ENCODE measurements at places on chromosomes 1 and 21. TPM values are rescaled to one million over a fixed set of nuclear protein-coding genes. Genes with fewer than 3 reads are reported as not detected.
A peak's percentile ranks its signal among the peaks of the same experiment; 100 is the strongest.

WNT3A gene
- not detected for polyA plus RNA-seq

DNA sequence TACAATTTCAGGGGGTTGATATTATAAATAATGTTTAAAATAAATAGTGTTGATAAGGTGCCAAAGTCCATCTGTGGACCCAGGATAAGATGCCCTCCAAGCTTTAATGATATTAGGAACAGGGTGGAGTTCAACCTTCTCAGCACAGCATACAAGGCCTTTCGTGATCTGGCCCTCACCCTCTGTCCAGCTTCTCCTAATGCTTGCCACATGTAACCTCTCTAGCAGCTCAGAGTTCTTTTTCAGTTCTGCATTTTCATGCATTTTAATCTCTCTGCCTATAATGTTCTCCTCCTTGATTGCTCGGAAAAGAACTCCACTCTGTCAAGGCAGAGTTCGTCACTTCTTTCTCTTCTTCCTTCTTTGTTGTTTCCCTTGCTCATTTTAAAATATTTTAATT is 21.4 kb upstream of the SMAP2 start:
- H3K4me3 ChIP-seq: no peak overlapping the region
- H3K27me3 ChIP-seq: no peaks in the 10 kb centered on the region
- H3K36me3 ChIP-seq: no peaks in the 10 kb centered on the region
- DNase-seq: no peak

RHEX gene
- polyA plus RNA-seq: not detected

DNA sequence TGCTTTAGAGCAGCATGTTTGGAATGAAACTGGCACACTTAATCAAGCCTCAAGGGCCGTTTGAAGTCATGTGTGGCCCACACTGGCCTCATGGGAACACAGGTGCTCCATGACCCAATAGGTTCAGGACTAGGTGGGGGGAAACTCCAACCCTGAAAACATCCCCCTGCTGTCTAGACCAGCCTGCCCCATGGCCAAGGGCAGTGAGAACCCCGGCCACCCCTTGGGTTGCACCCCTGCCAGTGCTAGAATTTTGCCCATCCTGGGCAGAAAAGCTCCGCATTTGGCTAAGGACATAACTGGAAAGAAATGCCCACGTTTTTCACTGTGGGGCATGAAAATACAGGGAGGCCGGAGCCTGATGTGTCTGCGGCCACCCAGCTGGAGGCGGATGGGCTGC is 6.1 kb upstream of the PTGER3 start:
- DNase-seq: no peak
- no peaks in the 10 kb centered on the region for H3K36me3 ChIP-seq
- H3K4me1 ChIP-seq: no peaks in the 10 kb centered on the region
- no peaks in the 10 kb centered on the region for H3K27me3 ChIP-seq
- H3K4me3 ChIP-seq: no peak overlapping the region

GRCh38 chr1:63973005-63973419 is 199.2 kb downstream of the ROR1 start:
- H3K4me1 ChIP-seq: no peaks in the 10 kb centered on the region
- no peak overlapping the region for H3K27ac ChIP-seq
- DNase-seq: no peak
- no peaks in the 10 kb centered on the region for H3K27me3 ChIP-seq
- H3K4me3 ChIP-seq: no peak overlapping the region

PEF1 gene
- polyA plus RNA-seq: 60.6 TPM

ZNF593 gene
- 24.7 TPM for polyA plus RNA-seq

- H3K27ac ChIP-seq: no peak overlapping the region
- H3K4me3 ChIP-seq: no peak overlapping the region
- no peaks in the 10 kb centered on the region for H3K4me1 ChIP-seq
- no peak for DNase-seq
- H3K27me3 ChIP-seq: no peaks in the 10 kb centered on the region
Measured at GRCh38 chr21:45747802-45748445, 104.4 kb downstream of the PCBP3 start.

DNA sequence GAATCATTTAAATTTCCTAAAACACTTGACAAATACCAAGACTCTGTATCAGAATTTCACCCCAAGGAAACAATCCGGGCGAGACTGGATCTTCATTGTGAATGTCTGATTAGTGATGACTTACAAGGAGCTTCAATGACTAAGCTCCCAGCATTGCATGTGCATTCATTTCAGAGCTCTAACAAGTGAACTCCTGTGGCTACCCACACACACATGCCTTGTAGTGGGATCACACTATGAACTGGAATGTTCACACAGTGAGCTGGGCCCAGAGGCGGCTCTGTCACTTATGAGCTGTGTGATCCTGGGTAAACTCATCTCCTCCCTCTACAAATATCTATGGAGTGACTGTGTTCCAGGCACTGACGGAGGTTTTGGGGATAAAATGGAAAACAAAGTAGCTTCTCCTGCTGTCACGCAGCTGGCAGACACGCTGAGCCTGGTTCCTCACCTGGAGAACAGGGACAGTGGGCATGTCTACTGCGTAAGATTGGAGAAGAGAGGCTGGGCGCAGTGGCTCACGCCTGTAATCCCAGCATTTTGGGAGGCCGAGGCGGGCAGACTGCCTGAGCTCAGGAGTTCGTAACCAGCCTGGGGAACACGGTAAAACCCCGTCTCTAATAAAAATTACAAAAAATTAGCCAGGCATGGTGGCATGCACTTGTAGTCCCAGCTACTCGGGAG is 56.9 kb downstream of the CLSTN1 start:
- peaks cover 39% of the 10 kb centered on the region for H3K36me3 ChIP-seq
- H3K4me1 ChIP-seq: peaks cover 15% of the 10 kb centered on the region
- no peaks in the 10 kb centered on the region for H3K27me3 ChIP-seq
- DNase-seq: no peak
- H3K27ac ChIP-seq: no peak overlapping the region

DNA sequence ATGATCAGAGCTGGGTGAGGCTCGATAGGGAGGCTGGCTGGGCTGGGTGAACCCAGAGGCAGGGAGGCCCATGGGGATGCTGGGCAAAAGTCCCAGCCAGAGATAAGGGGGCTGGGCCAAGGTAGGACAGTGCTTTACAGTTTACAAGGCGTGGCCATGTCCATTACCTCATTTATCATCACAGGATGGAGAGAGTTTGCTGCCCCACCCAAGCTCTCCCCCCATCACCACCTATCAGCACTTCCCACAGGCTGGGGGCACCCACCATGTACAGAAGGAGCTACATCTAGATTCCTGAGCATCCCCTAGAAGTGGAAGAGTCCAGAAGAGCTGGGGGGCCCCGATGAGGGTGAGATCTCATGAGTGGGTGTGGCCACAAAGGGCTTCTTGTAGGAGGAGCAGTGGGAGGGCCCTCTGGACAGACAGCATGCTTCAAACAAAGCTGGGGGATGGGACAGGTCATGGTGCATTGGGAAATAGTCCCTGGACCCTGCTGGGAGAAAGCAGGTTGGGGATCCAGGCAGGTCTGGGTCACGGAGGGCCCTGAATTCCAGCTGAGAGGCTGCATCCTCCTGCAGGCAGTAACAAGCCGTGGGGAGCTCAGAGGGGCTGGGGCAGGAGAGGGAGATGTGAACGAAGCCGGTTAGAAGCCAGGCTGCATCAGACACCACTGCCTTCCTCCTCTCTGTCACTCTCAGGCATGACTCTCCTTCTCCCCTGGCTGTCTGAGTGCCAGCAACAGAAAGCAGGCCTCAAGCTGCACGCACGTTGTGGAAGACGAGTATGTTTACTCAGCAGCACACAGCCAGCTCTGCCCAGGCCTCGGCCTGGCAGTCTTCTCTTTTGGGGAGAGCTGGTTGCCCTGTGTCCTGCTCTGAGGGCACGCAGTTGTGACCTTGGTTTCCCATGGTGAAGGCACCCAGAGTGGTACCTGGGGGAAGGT is 202.3 kb downstream of the HIVEP3 start:
- H3K4me1 ChIP-seq: peaks cover 6% of the 10 kb centered on the region
- no peaks in the 10 kb centered on the region for H3K36me3 ChIP-seq
- H3K27me3 ChIP-seq: no peaks in the 10 kb centered on the region

CREB3L4 gene
- 4.4 TPM for polyA plus RNA-seq

DNA sequence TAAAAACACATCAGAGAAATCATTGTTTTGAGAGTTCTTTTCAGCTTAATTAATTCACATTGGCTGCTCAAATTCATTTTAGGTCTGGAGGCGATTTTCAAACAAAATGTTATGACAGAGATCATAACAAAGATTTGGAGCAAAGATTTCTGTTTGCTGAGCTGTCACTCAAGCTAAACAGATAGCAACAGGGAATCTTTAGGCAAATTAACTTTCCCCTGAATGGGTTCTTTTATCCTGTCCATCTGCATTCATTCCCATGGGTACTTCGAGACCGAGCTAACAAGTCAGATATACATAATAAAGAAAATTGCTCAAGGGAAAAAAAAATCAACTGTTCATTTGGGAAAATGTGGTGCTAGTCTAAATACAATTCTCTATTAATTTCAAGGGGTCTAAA is 30.2 kb upstream of the CA6 start:
- H3K4me1 ChIP-seq: peaks cover 41% of the 10 kb centered on the region
- H3K4me3 ChIP-seq: peak overlapping the region; percentile 33
- H3K27ac ChIP-seq: peak overlapping the region; percentile 71
- no peak for DNase-seq
- H3K27me3 ChIP-seq: no peaks in the 10 kb centered on the region

PADI6 gene
- not detected for polyA plus RNA-seq

GJA9 gene
- polyA plus RNA-seq: not detected
